ENCODE measurements at places on chromosomes 5 and 9. TPM values are rescaled to one million over a fixed set of nuclear protein-coding genes. Genes with fewer than 3 reads are reported as not detected.

ORM2 gene
- not detected for polyA plus RNA-seq

ADRB2 gene
- polyA plus RNA-seq = 3.0 TPM

PCDHB5 gene
- 0.17 TPM for polyA plus RNA-seq

ZSWIM6 gene
- polyA plus RNA-seq = 2.0 TPM

UNC13B gene
- 8.1 TPM for polyA plus RNA-seq

CEL gene
- 0.61 TPM for polyA plus RNA-seq

CTXN3 gene
- 0.06 TPM for polyA plus RNA-seq

PTPA gene
- polyA plus RNA-seq = 109 TPM

USP20 gene
- 9.5 TPM for polyA plus RNA-seq

CDKN2B-AS1 gene
- polyA plus RNA-seq = not detected

ELL2 gene
- polyA plus RNA-seq = 39.6 TPM

ANKRA2 gene
- 11.5 TPM for polyA plus RNA-seq

TAF1L gene
- not detected for polyA plus RNA-seq

PCDHAC2 gene
- 0.03 TPM for polyA plus RNA-seq

KCNT1 gene
- polyA plus RNA-seq = 1.6 TPM

FOXD4L4 gene
- polyA plus RNA-seq = 0.03 TPM
